ENCODE measurements at places on chromosomes 6 and 20. TPM values are rescaled to one million over a fixed set of nuclear protein-coding genes. Genes with fewer than 3 reads are reported as not detected.

DNA sequence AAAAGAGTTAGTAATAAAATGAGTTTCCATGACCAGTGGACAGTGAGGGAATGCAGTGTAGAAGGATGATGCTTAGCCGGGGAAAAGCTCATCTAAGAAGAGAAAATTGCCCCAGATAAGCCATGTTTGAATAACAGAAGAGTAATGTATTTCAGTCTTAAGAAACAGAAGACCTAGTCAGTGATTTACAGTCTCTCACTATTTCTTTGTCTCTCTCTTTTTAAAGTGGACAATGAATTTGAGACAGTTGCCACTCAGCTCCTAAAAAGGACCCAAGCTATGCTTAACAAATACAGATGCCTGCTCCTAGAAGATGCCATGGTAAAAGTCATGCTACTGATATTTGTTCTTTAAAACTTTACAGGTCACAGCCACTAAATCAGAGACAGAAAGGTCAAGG, 19.4 kb upstream of the RPL7L1 start:
- no peak for DNase-seq

NEURL2 gene
- 7.3 TPM for polyA plus RNA-seq

DNA sequence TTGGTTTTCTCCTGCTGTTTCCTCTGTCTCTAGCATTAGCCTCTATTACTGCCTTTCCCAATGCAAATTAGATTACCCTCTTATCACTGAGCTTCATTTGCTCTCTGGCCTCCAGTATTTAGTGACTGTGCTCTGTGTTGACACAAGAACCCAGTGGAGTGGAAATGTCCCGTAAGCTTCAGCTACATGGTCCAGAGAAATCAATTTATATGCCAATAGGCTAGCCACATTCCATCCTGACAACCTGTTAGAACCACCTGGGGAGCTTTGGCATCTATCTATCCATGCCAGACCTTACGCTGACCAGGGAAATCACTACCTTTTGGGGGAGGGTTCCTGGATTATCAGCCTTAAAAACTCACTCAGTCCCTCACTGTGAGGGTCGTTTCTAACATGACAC, 459.6 kb downstream of the UTRN start:
- DNase-seq: no peak

- no peak for DNase-seq
Measured at GRCh38 chr6:136235233-136235564, 14.9 kb downstream of the MTFR2 start.

DNA sequence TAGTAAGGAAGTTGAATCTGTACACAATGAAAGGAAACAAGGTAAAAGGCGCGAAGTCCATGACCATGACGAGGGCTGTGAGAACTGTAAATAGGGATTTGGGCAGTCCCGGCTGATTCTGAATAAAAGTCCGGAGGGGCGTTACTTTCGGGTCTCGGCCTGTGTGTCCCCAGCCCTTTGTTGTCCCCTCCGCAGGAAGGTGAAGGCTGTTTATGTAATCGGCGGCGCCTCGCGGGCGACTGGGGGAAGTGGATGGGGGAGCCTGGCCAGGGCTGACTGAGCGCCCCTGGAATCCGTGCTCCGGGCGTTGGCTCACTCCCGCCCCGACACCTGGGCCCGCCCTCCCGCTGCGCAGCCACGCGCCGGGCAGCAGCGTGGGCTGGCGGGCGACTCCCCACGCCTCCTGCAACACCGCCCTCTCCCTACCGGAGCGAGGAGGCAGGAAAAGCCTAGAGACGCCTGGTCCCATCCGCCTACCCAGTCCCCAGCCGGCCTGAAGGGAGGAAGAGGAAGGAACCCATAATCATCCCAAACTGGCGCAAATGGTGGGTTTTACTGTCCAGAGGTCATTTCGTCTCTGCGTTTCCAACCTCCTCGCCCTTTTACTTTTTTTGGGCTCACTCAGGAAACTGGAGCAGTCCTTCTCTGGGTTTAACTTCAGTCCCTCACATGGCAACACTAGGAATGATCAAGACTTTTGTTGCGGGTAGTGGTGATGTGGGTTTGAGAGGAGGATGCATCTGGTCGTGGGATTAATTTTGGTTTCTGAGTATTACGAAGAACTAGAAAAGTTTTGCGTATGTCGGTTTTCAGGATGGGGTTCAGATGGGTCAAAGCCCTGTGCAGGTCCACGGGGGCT, 12.1 kb downstream of the TRIM31 start:
- DNase-seq: peak; percentile 15
